H1 (cell line): ENCODE measurements at places on chromosomes 16 and 17. TPM values are rescaled to one million over a fixed set of nuclear protein-coding genes. Genes with fewer than 3 reads are reported as not detected.

DNA sequence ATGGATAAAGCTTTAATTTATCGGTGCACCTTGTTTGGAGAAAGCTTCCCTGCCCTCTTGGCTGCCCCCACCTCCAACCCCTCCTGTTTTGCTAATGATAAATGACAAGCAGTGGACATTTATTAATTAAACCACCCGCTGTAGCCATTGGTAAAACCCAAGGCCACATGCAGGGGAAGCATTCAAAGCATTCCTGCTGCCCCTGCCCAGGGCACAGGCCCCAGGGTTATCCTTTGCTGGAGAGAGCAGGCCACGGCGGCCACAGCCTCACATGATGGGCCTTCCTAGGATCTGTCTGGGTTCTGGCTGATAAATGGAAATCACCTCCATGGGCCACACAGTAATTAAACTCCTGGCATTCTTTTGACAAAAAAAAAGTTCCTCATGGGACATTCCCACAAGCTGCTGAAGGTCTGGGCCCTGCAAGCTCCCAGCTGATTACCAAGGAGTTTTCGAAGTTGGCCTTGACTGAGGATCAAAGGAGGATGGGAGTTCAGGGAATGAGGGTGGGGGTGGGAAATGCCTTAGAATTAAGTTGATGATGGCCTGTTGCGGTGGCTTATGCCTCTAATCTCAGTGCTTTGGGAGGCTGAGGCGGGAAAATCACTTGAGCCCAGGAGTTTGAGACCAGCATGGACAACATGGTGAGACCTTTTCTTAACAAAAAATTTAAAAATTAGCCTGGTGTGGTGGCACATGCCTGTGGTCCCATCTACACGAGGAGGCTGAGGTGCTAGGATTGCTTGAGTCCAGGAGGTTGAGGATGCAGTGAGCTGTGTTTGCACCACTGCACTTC, 35.5 kb downstream of the SOST start:
- DNase-seq: no peak

- no peak for DNase-seq
Observed at GRCh38 chr16:73217654-73218053, 169.7 kb upstream of the ZFHX3 start.

GRCh38 chr17:35797370-35797769, 1.9 kb upstream of the MMP28 start:
- peak; percentile 36 for DNase-seq

DNA sequence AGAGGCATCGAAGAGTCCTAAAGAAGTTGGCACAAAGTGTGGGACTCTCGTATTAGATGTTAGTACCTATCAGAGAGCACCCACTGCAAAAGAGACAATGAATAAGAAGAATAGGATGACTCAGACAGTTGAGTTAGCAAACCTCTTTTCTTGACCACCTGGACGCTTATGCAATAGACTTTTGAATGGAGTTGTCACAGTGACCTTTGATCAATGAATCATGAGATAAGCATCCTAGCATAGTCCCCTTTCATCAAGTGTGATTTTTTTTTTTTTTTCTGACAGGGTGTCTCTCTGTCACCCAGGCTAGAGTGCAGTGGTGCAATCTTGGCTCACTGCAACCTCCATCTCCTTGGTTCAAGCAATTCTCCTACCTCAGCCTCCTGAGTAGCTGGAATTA, 1417.9 kb upstream of the GOT2 start:
- no peak for DNase-seq

- DNase-seq: no peak
Observed at GRCh38 chr17:47990962-47991731, 20.2 kb downstream of the CDK5RAP3 start.

GRCh38 chr17:74448756-74449155, 16.9 kb downstream of the GPRC5C start:
- DNase-seq: no peak

The SEZ6 gene
- total RNA-seq: 6.9 and 7.8 TPM in 2 replicates

The MEIOC gene
- 3.6 and 4.8 TPM in 2 replicates for total RNA-seq

The DLX4 gene
- total RNA-seq: 0.80 and 0.88 TPM in 2 replicates

The ZNF287 gene
- 5.6 and 6.2 TPM in 2 replicates for total RNA-seq

The SHBG gene
- 0.69 and 1.2 TPM in 2 replicates for total RNA-seq
